Sciatic nerve (tissue), 2 donors: ENCODE measurements at places on chromosomes 11 and 22.

DNA sequence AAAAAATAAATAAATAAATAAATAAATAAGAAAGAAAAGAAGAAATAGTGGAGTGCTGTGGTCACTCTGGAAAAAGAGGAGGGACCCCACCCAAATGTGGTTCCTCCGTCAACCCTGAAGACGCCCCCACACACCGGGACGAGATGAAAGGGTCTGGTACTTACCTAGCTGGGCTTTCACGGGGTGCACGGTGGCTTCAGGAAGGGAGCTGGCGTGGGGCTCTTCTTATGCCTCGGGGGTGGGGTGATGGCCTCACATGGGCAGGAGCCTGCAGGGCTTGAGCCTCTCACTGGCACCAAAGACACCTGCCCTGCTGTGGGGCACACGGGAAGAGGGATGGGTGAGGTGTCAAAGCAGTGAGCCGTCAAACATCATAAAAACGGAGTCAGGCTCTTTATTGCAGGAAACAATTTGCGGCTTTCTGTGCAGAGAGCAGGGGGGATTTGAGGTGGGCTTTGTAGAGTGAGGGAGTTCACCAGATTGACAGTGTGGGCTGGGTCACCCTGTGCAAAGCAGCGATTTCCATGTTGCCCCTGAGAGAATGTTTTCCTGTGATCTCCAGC lies 28.0 kb upstream of the KRTAP5-6 start:
- peak; percentile 53 for DNase-seq

GRCh38 chr11:31826536-31827438 lies 15.7 kb upstream of the PAX6 start:
- no peak for DNase-seq

DNA sequence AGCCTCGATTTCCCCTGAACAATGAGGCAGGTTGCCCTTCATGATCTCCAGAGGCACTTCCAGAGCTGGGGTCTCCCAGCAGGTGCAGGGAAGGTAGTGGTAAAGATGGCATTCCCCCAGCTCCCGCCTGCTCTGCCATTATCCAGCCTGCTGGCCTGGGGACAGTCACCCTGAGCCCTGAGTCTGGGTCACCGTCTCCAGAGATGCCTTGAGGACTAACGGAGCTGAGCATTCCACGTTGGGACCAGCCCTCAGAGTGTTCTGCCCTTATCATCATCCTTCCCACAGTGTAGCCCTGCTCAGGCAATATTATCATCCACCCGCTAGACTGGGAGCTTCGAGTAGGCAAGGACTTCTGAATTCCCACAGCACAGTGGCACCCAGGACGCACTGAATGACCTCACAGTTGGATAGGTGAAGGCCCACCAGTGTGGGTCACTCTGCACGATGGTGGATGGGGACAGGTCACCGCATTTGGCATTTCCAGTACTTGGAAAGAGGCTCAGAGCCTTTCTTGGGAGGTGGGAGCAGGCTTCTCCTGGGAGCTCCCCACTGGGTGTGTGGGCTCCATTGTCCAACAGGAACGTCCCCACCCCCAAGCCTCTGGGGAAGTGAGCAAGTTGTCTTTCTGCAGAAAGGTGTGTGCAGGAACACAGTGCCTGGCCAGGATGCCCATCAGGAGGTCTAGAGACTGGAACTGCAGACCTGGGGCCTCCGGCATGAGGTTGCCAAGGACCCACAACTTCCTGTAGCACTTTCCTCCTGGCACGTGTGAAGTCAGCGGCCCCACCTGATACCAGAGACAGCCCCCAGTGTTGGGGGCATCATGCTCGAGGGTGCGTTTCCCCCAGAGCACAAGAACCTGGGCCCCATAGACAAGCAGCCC lies 51.4 kb upstream of the WNT7B start:
- DNase-seq = peak; percentile 56

GRCh38 chr22:49198705-49199084 lies 629.0 kb downstream of the BRD1 start:
- peak; percentile 47 for DNase-seq

- no peak for DNase-seq
Observed at GRCh38 chr11:96204366-96204659, 138.7 kb downstream of the MAML2 start.

DNA sequence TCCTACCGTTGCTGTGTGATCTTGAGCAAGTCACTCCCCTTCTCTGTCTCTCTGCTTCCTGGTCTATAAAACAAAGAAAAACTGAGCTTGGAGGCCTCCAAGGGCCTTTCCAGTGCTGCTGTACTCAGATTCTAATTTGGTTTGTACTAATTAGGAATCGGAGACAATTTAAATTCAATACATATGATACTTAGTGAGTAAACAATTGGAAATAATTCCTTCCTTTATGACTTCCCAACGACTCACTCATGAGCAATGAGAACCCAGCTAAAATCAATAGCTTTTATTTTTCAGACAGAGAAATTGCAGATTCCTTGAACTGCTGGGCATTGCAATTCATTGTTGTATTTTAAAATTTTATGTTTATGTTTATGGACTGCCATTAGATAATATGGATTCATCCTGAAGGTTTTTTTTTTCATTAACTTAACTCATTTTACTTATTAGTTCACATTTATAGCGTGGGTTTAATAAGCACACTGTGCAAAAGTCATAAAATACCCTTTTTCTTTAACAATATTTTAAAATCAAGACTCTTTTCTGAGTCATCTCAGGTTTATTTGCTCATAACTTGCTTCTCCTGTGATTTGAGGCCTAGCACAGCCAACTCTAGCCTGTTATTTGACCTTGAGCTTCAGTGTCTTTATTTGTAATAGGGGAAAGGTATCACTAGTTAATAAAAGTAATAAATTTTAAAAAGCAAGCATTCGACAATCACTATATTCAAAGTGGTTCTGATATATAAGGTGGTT lies 95.8 kb downstream of the TP53I11 start:
- no peak for DNase-seq

DNA sequence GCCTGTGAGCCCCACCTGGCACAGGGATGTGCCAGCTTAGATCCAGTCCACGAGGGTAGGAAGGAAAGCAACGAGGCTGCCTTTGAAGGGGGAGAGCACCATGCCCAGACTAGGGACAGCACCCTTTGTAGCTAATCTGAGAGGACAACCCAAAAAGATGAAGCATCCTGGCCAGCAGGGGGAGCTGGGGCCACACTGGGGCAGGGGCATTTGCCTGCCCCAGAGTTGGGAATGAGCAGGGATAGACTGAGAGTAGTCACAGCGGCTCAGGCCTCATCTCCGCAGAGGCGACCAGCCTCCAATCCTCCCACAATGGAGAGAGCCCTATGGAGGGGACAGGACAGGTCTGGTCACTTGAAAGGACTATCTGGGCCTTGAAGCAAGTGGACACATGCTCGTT lies 16.4 kb downstream of the LMO1 start:
- DNase-seq = no peak

GRCh38 chr11:17476317-17477083 lies at the start of gene ABCC8:
Gene ABCC8, minus strand, starts transcription at chr11:17476845. Its CDS starts 69 bp downstream, at chr11:17476776.
- no peak for DNase-seq

DNA sequence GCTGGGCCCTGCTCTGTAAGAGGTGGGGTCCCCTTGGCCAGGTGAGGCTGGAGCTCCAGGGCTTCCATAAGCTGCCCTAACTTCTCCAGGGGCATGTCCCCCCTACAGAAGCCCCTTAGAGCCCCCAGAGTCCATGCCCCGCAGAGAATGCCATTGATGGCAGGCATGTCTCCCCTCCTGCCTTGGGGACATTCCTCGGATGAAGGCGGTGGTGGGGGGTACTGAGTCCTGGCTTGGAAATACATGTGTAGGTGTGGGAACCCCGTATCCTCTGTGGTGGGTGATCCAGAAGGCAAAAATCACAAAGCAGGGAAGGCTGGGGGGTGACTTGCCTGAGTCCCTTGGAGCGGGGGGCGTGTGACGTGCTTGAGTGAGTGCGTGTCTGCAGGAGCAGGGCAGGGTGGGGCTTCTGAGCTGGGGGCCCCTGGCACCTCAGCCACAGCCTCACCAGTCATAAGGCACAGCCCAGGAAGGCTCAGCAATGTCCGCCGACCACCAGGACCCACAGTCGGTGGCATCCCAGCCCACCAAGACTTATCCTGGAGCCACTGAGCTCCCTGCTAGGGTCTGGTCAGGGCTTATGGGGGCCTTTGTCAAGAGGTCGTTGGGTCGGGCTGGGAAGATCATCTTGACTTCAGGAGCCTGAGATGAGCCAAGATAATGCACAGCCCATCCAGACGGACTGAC lies 69.8 kb upstream of the KCNQ1OT1 start:
- peak; percentile 39 for DNase-seq

DNA sequence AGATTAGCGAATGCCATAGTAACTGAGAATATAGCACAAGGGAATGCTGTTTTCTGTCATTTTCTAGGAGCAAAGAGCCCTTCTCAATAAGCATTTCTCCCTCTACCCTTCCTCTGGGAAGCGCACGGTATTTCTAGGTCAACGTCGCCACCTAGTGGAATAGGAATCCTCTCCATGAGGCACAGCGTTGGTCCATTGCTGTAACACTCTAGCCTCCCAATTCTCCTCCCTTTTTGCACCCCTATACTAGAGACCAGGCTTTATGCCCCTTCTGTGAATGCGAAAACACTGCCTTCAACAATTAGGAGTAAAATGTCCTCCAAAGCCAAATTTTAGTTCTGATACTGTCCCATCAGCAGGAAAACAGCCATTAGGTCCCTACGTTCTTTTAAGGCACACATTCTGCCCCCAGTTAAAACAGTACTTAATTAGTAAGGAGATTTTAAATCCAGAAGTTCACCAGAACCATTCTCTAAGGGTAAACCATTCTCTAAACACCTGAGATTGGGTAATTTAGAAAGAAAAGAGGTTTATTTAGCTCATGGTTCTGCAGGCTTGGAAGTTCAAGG lies 12.8 kb upstream of the HYLS1 start:
- peak; percentile 68 for DNase-seq

DNA sequence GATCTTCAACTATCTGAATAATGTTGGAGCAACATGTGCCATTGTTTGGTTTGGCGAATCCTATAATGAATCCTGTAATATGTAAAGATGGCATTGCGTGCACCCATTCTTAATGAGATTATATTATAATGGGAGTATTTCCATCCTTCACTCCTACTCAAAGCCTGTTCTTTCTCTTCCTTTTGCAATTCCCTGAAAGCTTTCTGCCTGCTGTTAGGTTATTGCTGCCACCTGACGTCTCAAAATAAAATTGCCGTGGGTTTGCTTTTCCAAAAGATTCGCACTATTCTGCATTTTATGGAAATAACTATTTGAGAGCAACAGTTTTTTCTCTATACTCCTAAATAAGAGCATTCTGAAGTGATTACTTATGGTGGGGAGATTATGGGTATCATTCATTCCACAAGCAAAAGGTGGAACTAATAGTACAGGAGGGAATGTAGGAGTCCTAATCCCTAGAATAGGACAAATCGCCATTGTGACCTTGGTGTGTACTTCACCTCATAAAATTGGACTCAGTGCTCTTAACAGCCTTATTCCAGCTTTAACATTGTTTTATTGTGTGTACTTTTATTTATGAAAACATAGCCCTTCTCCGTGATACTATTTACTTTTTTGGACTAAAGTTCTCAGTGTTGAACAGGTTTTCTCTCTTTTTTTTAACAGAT lies 69.6 kb upstream of the ALKBH3 start:
- DNase-seq = no peak

GRCh38 chr11:129141748-129142523 lies 50.2 kb downstream of the ARHGAP32 start:
- DNase-seq = no peak

DNA sequence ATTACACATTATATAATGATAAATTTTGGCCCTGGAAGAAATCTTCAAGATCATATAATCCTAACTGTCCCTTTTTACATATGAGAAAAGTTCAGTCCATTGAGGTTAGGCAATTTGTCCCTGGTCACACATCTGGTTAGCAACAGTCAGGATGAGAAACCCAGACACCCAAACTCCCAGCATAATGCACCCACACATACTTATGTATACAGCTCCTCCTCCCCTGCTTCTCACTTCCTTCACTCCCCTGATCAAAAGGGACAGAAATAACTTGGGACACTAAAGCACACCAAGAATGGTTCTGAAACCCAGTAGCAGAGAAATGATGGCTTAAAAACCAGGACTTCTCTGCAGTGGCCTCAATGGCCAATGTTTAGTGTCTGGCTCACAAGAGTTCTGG lies 11.1 kb downstream of the NUMA1 start:
- DNase-seq = no peak
